ENCODE measurements at places on chromosomes 7 and 10.

GRCh38 chr10:7410862-7411670 lies at the start of gene SFMBT2:
Gene SFMBT2, minus strand, starts transcription at chr10:7411034. Its CDS starts 29,136 bp downstream, at chr10:7381898.
- DNase-seq: peak; percentile 94

GRCh38 chr7:54908760-54909438 lies 109.9 kb upstream of the EGFR start:
- no peak for DNase-seq

- DNase-seq: peak; percentile 81
Observed at GRCh38 chr10:6667679-6668270, 87.7 kb upstream of the PRKCQ start.

DNA sequence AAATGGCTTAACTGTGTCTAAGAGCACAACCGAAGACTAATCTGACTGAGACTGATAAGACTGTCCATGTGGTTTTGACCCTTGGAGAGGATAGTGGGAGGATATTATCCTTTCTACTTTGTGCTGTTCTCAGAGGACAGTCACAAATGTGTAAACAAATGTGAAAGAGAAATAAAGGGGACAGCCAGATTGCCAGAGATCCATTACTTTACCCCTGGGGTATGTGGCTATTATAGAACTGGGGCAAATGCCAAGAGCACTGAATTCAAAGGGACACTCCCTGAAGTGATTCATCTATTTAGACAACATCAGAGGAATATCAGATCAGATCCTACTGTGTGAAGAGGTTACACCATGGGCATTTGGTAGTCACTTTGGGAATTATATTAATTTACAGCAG lies 154.7 kb downstream of the RNLS start:
- peak; percentile 19 for DNase-seq

DNA sequence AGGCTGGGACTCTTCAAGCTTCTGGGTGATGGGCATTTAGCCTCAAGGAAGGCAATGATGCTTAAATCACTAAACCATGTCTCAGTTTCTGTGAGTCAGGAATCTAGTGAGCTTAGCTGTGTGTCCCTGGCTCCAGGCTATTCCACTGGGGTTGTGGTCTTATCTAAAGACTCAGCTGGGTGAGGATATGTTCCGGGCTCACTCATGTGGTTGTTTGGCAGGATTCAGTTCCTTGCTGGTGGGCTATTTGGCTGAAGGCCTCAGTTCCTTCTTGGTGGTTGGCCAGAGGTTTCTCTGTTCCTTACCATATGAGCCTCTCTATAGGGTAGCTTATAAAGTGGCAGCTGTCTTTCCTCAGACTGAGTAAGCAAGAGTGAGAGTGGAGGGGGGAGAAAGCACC lies 12.0 kb downstream of the EVX1 start:
- DNase-seq: no peak
